ENCODE measurements at places on chromosomes 2 and 18.

DNA sequence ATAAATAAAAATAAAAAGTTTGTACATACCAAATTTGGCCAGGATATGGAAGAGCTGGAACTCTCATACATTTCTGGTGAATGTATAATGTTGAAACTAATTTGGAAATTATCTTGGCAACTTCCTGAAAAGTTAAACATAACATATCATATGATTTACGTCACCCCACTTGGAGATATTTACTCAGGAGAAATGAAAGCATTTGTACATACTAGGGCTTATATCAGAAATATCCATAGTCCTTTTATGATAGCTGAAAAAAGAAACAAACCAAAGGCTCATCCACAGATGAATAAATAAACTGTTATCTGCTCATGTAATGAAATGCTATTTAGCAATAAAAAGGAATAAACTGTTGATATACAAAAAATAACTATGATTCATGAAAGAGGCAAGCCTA, 318.2 kb upstream of the NRXN1 start:
- no peak for DNase-seq

DNA sequence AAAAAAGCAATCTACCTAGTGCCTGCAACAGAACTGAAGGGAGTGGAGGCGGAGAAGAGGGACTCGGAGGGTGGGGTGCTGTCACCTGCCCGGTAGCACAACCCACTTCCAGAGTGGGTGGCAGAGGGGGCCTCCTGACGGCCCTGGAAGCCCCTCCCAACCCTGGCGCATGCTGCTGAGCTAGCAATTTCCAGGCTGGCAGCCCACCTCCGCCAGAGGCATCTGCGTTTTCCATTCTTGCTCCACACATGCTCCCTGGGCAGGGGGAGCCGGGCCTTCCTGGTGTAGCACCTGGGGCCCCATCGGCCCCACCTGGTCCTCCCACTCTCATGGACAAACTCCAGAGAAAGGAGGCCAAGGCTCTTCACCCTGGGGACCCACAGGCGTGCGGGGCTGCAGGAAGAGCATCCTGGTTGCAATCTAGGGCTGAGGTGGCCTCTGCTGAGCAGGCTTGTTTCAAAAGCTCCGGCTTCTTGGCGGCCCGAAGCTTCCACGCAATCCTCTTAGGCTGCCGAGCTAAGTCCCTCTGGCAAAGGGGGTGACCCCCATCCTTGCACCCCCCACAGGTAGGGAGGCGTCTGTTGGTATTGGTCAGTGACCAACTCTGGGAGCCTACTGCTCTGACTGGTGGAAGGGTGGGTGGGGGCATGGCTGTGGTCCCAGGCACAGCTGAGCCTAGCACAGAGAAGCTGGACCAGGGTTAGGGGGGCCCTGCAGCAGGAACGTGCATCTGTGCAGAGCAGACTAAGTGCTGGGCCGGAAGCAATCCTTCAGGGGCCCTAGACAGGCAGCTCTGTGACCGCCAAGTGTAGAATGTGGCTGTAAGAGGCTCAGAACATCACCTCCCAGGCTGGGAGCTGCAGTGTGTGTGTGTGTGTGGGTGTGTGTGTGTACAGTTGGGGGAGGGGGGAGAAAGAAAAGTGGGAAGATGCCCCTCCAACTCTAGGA, 2.6 kb downstream of the HS6ST1 start:
- DNase-seq, result no peak

DNA sequence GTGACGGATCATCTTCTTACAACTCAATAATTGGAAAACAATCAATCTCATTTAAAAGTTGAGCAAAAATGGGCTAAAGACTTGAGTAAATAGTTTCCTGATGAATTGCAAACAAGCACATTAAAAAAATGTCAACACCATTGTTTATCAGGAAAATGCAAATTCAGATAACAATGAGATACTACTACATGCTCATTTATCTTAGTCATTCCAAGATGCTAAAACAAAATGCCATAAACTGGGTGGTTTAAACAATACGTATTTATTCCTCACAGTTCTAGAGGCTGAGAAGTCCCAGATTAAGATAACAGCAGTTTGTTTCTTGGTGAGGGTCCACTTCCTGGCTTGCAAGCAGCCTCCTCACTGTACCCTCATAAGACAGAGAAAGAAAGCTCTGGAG, 359.6 kb downstream of the NR4A2 start:
- no peak for DNase-seq

- no peak for DNase-seq
Measured at GRCh38 chr2:28779001-28779400, 27.4 kb downstream of the PPP1CB start.

DNA sequence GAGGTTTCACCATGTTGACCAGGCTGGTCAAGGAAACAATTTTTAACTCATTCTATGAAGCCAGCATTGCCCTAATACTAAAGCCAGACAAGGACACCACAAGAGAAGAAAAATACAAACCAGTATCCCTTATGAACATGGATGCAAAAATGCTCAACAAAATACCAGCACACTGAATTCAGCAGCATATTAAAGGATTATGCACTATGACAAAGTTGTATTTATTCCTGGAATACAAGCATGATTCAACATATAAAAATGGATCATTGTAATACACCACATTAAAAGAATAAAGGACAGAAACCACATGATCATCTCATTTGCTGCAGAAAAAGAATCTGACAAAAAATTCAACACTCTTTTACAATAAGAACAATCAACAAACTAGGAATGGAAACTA, 138.7 kb downstream of the RAB3GAP1 start:
- DNase-seq, result no peak

- DNase-seq, result no peak
Measured at GRCh38 chr2:112137516-112138158, 548 bp upstream of the FBLN7 start.

DNA sequence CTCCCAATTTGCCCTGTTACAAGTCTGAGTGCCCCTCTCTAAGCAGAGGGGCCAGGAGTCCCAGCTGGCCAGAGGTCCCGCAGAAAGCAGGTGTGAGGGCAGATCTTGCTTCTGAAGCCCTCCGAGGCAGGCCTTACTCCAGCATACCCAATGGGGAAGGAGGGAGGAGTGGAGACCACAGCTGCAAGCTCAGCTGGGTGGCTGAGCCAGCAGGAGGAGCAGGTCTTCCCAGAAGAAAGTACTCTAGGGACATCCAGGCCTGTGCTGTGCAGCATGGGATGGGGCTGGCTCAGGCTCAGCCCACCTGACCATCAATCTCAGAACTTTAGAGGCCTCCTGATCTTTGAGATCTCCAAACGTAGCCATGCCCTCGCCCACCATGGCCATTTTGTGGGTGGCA, 31.3 kb downstream of the PLB1 start:
- DNase-seq, result no peak

DNA sequence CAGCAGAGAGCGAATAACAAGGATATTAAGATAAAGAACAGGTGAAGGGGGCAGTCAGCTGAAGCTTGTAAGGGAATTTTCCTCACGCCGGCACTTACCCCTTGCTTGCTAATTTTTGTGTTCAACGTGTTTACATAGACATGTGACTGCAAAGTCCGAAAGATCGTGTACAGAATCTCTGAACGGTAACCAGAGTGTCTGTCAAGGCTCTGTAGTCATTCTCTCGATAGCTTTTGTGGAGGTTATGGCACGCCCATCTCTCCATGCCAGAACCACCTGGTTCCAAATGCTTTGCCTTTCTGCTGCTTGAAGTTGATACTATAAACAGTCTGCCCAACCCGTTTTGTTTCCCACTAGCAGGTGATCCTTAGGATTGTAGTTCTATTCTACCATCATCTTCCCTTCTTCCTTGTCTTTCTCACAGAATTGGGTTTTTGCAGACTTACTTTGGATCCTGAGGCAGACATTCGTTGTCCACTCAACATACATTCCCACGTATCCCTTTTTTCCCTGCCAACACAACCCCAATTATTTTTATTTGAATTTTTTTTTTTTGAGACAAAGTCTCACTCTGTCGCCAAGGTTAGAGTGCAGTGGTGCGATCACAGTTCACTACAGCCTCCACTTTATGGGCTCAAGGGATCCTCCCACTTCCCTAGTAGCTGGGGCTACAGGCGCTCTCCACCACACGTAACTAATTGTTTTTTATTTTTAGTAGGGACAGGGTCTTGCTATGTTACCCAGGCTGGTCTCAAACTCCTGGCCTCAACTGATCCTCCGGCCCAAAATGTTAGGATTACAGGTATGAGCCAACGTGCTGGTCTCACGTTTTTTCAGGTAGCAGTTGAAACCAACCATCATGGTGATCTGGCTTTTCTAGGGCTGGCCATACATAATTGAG, 1.3 kb upstream of the USP34 start:
- DNase-seq, result no peak

DNA sequence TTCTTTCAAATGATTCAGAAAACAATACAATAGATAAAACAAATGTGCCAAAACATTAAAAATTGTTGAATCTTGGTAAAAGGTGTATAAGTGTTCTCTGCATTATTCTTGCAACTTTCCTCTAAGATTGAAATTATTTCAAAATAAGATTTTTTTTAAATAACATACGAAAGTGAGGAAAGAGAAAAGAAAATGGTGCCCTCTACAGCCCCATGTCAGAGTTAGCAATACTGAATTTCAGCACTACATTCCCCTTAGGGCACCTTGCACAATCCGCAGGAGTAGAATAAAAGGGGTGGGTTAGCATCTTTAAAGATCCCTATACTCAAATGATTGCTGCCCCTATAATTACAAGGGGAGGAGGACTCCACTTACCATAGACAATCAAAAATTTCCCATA, 433.7 kb downstream of the BCL11A start:
- no peak for DNase-seq

DNA sequence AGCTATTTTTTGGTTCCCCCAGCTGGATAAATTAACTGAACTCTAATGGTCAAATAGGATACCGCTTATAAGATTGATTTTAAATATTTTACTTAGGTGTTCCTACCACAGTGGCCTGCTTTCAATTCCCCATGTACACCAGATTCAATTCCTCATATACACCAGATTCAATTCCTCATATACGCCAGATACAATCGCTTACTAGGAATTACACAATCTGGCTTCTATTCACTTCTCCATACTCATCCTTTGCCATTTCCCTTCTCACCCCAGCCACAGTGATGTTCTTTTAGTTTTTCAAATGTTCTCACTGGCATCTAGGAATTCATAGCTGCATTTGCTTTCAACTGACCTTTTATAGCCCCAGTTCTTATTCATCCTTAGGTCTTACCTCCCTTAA, 66.5 kb downstream of the SLC40A1 start:
- no peak for DNase-seq

- no peak for DNase-seq
Measured at GRCh38 chr2:232721882-232722281, 24.8 kb downstream of the GIGYF2 start.

DNA sequence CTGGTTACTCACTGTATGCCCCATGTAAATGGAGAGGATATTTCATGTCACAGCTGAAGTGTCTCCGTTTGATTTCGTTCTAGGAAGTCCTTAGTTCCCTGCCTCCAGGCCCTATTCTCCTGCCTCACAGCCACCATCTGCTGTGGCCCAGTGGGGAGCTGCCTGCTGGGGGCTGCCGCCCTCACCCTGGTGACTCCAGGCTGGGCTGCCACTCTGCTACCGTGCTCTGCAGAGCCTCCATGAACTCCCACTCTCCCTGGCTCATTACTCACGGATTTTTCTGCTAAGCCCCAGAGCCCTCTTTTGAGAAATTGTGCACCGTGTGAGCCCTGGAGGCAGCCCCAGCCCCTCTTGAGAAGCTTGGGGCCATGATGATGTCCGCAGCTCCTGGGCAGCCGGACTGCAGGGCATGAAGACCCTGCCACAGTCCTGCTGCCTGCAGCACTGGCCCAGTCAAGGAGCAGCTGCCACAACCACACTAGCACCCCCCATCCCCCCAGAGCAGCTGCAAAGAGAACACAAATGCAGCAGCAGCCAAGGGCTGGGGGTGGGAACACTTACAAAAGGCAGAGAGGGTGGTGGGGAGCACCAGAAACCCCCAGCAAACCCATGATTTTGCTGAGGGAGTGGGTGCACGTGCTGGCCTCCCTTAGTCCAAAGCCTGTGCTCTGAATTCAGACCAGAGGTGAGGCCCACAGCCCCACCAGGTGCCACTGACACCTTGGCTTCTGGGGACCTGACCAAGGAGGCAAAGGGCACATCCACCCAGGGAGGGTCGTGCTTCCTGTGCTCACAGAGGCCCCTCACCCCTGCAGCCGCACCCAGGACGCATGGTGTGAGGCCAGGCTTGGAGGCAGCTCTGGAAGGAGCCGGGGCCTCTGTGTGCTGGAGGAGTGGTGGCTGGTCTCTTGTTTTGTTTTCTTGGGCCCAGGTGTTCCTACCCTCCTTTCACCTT, 270.2 kb upstream of the RAB6C start:
- DNase-seq, result peak; percentile 34

GRCh38 chr2:49982871-49983270, 828.6 kb upstream of the FSHR start:
- no peak for DNase-seq

- DNase-seq, result no peak
Measured at GRCh38 chr2:213766465-213766901, 482.2 kb downstream of the SPAG16 start.

GRCh38 chr2:26527726-26528585, 50.0 kb upstream of the OTOF start:
- no peak for DNase-seq

DNA sequence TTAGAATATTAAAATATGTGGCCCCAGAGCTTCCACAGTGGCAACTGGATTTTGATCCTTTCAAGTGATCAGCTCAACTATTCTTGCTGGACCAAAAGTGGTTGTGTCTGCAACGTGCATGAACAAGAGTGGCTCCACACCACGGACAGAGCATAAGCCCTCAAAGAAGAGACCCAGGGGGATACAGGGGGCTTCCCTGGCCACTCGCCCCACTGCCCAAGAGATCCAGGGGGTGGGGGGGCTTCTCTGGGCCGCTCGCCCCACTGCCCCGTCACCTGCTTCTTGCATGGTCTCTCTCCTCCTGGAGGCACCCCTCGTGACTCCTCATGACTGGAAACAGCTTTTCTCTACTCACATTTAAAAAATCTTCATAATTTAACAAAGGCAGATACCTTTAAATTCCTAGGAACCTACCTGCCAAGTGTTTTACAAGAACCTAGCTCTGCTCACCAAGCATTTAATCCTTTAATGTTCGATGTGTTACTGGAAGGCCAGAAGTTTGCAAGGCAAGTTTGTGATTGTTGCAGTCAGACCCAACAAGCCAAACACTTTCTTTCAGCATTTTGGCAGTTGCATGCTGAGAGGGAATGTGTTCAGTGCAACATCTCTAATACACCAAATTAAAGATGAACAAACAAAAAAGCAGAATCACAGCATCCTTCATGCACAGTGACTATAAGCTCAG, 174.3 kb downstream of the BCL2 start:
- no peak for DNase-seq

GRCh38 chr2:37441055-37441454, 96.6 kb downstream of the QPCT start:
- no peak for DNase-seq

- no peak for DNase-seq
Measured at GRCh38 chr2:100524331-100524730, 38.5 kb upstream of the PDCL3 start.

DNA sequence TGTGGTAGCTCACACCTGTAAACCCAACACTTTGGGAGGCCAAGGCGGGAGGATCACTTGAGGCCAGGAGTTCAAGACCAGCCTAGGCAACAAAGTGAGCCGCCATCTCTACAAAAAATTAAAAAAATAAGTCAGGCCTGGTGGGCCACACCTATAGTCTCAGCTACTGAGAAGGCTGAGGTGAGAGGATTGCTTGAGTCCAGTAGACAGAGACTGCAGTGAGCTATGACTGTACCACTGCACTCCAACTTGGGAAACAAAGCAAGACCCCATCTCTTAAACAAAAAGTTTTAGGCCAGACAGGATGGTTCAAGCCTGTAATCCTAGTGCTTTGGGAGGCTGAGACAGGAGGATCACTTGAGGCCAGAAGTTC, 69.8 kb upstream of the IL1R2 start:
- DNase-seq, result no peak

- no peak for DNase-seq
Measured at GRCh38 chr18:8948471-8949149, 153.9 kb upstream of the NDUFV2 start.

- DNase-seq, result no peak
Measured at GRCh38 chr18:5166606-5167280, 30.3 kb downstream of the AKAIN1 start.

All from NCI-H2107 (cell line).